ENCODE measurements at places on chromosomes 16 and 17.

- no peak for DNase-seq
Observed at GRCh38 chr16:79370736-79371135, 229.8 kb downstream of the MAF start.

DNA sequence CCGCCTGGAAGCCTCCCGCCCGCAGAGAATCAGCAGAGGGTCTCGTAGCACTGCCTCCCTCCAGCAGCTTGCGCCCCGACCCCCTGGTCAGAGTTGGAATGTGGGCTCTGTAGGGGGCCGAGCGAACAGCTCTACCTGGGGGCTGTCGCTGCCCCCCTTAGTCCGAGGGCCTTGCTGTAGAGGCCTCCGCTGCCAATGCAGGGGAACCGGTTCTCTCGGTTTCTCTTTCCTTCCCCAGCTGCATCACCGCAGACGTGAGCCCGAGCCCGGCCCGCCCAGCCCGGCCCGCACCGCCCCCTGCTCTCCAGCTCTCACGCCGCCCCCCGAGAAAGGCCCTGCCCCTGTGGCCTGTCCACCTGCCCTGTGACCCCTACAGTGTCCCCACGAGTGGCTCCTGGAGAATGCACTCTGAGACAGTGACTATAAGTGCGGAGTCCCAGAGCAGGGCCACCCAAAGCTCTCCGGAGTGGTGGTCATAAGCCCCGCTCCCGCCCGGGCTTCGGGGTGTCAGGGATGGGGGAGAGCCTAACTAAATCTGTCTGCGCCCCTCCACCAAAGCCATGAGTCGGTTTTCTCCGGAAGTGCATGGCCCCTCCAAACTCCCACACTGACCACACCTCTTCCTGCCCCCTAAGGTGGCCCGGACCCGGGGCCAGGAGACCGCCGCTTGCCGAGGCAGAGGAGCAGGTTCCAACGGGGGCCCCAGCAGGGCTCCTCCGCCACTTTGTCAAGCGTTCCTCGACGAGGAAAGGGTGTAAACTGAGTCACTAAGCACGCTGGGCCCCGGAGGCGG, 1.7 kb downstream of the ARHGAP27 start:
- no peak for DNase-seq

DNA sequence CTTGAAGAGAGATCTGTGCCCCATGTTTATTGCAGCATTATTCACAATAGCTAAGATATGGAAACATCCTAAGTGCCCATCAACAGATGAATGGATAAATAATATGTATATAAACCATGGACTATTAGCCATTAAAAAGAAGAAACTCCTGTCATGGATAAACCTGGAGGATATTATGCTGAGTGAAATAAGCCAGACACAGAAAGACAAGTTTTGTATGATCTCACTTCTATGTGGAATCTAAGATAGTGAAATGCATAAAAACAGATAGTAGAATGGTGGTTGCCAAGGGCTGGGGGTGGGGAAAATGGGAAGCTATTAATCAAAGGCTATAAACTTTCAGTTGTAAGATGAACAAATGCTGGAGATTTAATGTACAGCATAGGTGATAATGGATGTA, 19.9 kb upstream of the HEATR6 start:
- DNase-seq: no peak

GRCh38 chr16:47599512-47599911, 138.4 kb downstream of the PHKB start:
- DNase-seq: no peak

DNA sequence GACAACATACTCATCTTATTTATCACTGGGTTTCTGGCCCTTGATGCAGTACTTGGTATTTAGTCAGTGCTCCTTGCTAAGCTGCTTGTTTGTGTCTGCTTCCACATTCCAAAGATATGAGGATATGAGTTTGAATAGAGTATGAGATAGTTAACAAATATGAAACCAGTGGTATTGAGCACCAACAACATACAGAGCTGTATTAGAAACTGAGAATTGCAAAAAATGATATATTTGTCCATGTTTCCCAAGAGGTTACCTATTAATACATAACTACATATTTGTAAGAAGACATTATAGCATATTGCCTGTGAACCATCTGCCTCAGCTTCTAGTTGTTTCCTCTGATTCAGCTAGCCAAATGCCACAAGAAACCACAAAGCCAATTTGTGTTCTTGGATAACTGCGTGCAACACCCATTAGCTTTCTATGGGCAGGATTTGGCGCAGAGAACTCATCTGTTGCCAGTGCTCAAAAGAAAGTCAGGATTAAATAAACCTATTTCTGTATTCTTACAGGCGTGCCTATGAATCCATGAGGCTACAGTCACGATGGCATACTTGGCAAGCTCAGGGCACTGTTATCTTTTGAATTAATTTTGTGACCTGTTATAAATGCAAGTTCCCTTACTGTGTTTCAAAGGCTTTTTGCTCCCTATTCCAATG, 194.4 kb downstream of the MAP2K6 start:
- no peak for DNase-seq

- no peak for DNase-seq
Observed at GRCh38 chr17:8922451-8922850, 43.1 kb downstream of the PIK3R5 start.

GRCh38 chr16:4679850-4680636, 13.3 kb upstream of the NUDT16L1 start:
- no peak for DNase-seq

DNA sequence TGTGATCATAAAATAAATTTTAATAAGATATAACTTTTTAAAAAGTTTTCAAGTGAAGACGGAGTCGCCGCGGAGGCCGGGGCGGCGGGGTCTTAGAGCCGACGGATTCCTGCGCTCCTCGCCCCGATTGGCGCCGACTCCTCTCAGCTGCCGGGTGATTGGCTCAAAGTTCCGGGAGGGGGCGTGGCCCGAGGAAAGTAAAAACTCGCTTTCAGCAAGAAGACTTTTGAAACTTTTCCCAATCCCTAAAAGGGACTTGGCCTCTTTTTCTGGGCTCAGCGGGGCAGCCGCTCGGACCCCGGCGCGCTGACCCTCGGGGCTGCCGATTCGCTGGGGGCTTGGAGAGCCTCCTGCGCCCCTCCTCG, at the start of gene FOXC2:
Gene FOXC2 (plus strand): TSS at position 229 of the 365 bp plus-strand sequence. CDS start 507 bp downstream, outside the sequence.
- no peak for DNase-seq

DNA sequence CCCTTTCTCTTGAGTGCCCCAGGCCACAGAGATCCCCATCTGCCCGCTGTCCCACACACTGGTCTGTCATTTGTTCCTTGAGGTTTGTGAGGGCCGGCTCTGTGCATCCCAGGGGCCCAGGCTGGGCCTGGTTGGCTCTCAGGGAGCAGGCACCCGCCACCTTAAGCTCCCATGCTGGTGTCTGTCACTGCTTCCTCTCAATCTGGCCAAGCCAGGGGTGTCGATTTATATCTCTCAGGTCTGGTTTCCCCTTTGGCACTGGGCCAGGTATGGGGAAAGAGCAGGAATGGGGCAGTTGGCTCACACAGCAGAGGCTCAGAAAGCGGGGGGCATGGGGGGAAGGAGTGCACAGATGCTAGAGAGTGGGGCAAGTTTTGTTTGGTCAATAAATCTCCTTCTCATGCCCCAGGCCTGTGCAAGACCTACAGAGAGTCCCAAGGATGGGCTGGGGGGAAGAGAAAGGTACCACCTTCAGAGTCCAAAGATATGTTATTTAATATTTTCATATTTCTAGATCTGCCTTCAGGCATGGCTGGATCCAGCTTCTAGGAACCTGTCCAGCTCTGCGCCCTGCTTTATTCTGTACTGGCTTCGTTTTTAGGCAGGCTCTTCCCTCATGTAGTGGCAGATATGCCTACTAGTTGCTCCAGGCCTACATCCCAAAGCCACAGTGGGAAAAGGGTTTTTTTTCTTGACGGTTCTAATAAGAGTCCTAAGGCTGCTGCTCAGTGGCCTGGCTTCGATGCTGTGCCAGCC, 34.3 kb downstream of the IL4R start:
- no peak for DNase-seq

DNA sequence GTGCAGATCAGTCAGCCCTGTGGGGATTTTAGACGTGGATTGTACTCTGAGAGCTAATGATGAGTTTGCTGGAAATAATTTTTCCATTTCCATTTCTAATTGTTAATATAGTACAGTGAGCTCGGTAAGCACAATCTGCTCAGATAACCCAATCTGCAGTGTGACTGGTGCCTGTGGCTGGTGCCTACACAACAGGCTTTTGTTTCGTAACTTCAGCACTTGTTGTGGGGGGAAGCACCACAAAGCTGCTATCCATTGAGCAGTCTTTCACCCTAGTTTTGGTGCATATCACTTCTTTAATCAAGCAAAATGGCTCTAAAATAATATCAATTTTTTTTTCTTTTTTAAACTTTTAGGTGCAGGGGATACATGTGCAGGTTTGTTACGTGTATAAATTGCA, 534.9 kb upstream of the HSBP1 start:
- DNase-seq: no peak

DNA sequence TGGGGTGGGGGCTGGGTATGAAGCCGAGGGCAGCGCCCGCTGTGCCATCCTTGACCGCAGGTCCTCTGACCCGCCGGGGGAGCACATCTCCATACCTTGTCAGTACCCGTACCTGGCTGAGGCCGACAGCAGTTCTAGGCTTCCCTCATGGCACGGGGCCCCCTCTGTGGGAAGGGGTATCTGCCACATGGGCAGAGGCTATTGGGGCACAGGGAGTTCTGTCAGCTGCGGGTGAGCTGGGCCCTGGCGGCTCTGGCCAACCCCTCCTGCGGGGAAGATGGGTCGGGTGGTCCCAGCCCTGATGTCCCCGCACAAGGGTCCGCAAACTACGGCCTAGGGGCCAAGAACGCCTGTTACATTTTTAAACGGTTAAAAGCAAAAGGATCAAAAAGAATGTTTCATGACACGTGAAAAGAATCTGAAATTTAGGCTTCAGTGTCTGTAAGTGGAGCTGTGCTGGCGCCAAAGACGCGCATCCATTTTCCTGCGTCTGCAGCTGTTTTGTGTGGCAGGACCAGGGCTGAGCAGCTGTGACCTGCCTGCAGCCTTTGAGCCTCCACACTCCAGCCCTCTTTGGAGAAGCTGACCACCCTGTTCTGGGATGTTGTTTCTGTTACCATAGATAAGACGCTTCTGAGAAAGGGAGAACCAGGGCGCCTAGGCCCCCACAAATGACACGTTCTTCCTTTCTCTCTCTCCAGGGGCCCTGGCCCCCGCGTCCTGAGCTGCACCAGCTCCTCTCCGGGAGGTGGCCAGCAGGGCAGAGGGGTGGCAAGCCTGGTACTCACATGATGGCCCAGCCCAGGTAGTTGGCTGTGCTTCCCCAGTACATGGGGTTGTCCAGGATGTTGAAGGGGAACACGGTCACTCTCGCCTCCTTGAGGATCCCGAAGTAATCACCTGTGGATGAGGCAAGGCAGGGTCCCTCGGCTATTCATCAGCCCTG, 12.7 kb upstream of the RASD1 start:
- no peak for DNase-seq

GRCh38 chr16:15536843-15537242, 102.5 kb downstream of the BMERB1 start:
- no peak for DNase-seq

- DNase-seq: no peak
Observed at GRCh38 chr16:84225571-84225970, 14.2 kb downstream of the KCNG4 start.

- no peak for DNase-seq
Observed at GRCh38 chr16:16186820-16187219, 36.5 kb downstream of the ABCC6 start.

GRCh38 chr16:49910541-49911071, 54.7 kb upstream of the ZNF423 start:
- no peak for DNase-seq
